LHCN-M2 (cell line): ENCODE measurements at places on chromosomes 6 and 20.

- DNase-seq: no peak
Observed at GRCh38 chr6:84753173-84753572, 11.2 kb downstream of the TBX18 start.

GRCh38 chr20:58986968-58987517, 6.0 kb downstream of the NELFCD start:
- DNase-seq: no peak

DNA sequence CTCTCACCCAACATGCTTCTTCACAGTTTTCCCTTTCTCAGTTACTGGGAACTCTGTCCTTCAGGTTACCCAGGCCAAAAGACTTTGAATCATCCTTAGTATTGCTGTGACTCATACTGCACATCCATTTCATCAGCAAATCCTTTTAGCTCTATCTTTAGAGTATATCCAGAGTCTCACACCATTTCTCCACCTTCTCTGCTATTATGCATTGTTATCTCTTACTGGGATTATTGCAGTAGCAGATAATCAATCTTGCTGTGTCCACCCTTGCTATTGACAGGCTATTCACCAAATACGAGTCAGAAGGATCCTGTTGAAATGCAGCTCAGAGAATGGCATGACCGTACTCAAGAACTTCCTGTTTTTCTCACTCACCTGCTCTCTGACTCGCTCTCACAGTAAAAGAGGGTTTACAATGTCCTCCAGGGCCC, 57.3 kb downstream of the BCKDHB start:
- DNase-seq: peak; percentile 92

DNA sequence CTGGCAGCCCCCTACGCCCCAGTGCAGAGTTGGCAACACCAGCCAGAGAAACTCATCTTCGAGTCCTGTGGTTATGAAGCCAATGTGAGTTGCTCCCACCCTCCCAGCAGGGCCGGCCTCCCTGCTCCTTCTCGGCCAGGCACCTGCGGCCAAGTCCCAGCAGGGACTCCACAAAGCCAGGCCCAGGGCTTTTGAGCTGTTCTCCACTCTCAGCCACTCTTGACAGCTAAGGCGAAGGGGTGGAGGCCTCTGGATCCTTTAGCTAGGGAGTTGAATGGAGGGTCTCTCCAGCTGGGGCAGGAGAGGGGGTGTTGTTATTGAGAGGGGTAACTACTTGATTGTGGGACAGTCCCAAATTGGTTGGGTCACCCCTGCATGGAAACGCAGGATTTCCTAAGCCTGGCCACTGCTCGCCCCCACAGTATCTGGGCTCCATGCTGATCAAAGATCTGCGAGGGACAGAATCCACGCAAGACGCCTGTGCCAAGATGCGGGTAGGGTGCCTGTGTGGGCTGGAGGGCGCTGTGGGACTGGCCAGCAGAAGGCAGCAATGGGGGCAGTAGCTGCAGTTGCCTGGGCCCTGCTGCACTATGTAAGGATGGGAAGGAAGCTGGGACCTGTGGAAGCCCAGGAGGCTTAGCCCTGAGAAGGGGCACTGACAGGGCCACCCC, 58.3 kb downstream of the TCP11 start:
- no peak for DNase-seq
